ENCODE measurements at places on chromosomes 3 and 15.

GRCh38 chr3:179972881-179973423 lies 63.8 kb downstream of the PEX5L start:
- no peak for DNase-seq

DNA sequence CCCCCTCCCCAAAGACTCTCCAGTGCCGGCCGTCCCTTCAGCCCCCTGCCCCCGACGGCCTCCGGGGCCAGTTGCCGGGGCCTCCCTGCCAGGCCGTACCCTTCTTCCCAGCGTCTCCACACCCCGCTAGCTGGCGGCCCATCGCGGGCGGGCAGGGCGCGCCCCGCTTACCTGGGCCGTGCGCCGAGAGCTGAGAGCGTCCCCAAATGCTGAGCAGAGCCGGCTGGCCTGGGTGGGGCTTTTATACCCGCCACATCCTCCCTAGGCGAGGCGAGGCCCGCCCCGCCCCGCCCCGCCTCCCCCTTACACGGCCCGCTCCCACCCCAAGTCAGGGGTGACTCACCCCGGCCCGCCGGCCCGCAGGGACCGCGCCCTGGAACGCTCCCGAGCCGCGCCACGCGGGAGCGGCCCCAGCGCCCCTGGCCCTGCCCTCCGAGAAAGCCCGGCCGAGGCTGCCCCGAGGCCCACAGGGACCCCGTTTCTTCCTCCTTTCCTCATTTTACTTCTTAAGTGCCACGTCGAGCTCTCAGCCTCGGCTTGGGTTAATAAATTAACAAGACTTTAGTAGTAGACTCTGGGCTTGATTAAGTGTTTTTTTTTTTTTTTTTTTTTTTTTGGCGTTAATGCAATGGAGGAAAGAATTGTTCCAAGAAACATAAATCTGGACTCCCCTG lies at the start of gene ANXA2:
Gene ANXA2 (minus strand): TSS at position 215 of the 674 bp plus-strand sequence. CDS start 11,911 bp downstream, outside the sequence.
- DNase-seq, result peak; percentile 93

DNA sequence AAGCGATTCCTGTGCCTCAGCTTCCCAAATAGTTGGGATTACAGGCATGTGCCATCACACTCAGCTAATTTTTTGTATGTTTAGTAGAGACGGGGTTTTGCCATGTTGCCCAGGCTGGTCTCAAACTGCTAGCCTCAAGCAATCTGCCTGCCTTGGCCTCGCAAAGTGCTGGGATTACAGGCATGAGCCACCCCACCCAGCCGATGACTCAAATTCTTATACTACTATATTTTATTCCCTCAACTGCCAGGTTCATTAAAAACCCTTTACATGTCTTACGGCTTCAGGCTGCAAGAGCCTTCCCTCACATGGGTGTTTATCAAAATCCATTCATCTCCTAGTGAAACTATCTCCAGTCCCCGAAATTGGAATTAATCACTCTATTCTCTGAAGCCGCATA lies 63.4 kb downstream of the CBLB start:
- DNase-seq, result no peak

- no peak for DNase-seq
Observed at GRCh38 chr3:121894301-121894990, at the start of gene SLC15A2. TSS of gene SLC15A2 (plus strand) at chr3:121894401. CDS start at chr3:121894477, 76 bp downstream.

GRCh38 chr15:25670025-25670554 lies 193.0 kb downstream of the ATP10A start:
- DNase-seq, result no peak

DNA sequence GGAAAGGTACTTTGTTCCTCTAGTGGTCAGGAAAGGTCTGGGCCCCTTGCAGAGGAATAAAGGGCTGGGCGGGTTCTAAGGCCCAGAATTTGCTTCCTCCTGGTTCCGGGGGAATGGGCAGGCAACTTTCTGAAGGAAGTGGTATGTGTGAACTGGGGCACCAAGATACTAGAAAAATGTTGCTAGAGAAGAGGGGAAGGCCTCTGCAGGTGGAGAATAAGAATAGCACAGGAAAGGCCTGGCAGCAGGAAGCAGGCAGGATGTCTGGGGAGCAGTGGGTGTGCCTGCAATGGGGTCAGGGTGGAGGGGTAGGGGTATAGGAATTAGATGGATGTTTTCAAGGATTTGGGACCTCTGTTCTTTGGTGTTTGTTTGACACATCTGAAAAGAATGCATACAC lies 2.0 kb downstream of the SLC22A13 start:
- no peak for DNase-seq

- DNase-seq, result no peak
Observed at GRCh38 chr3:142502187-142502985, 54.5 kb upstream of the XRN1 start.

DNA sequence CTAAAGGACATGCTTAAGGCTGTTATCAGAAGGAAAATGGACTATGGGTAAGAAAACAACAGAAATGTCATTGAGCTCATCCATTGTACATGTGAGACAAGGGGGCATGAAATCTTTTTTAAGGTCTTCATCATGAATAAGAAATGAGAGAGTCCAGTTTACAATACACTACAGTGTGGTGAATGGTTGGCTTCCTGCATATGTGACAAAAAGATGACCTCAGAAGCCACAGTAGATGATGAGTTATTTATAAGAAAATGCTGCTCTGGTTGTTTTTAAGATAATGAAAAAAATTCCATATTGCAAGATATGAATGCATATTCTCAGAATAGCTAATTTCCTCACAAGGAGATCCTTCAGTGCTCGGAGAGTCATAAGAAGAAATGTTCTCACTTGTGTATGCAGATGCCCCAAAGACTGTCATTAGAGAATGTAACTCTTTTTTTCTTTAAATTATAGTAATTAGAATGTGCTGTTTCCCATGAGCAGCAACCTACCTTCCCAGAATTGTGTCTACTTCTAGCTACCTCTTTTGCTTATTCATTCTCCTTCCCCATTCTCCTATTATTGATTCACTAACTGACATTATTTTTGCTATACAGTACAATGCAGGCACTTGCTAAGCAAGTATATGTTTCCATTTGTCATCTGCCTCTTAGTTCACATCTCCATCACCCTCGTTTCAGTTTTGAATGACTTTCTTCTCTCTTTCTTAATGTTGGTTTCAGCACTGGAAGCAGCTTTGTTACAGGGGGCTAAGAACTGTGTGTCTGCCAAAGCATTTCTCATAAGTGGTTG lies 152.0 kb upstream of the PEX5L start:
- no peak for DNase-seq

DNA sequence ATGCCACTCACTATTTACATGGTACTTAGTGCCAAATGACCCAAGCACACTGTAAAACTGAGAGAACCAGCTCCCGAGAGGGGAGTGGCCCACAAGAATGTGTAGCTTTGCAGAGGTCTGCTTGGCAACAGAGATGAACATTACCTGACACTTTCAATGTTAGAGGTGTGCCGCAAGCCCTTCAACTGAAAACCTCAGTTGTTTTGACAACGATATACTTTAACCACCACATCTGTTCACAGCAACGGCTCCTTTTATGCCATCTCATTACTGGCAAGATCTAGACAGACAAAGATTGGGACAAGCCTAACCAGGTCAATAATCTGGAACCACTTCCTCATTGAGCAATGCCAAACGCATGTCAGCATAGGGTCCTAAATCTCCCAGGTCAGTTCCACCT lies 23.7 kb downstream of the NEK10 start:
- peak; percentile 19 for DNase-seq

GRCh38 chr3:23791678-23792077 lies 14.1 kb upstream of the UBE2E1 start:
- no peak for DNase-seq

GRCh38 chr3:15983232-15983631 lies 185.5 kb upstream of the ANKRD28 start:
- no peak for DNase-seq

DNA sequence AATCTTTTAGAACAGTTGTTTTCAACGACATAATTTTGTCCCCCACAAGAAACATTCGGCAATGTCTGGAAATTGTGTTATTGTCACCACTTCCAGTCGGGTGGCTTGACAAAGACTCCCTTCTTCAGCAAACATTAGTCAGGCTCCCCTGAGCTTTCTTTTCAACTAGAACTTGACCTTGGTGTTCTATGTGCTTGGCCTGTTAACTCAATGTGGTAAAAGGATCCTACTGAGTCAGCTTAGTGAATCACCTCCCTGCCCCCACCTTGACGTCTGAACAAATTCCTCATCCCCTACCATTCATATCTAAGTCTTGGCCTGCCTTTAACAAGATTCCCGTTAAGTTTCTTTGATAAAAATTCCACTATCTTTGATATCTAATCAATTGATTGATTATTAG lies 465.0 kb upstream of the ROBO1 start:
- DNase-seq, result no peak

GRCh38 chr3:70556056-70556455 lies 243.6 kb upstream of the MDFIC2 start:
- DNase-seq, result no peak

DNA sequence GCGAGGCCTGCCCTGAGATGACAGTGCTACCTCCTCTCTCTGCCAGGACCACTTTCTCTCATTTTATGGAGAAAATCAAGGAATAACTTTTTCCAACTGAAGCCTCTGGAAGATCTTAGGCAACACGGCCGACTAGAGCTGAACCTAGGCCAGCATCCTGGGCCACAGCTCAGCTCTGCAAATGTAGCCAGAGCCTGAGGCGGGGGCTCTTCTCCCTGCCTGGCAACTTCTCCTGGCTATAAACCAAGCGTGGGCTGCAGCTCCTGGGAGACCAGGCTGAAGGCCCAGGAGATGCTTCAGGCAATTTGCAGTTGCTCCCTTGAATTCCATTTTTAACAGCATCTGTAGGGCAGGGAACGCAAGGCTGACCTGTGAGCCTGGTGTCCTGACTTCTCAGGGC lies 74.9 kb downstream of the CEMIP start:
- DNase-seq, result no peak

DNA sequence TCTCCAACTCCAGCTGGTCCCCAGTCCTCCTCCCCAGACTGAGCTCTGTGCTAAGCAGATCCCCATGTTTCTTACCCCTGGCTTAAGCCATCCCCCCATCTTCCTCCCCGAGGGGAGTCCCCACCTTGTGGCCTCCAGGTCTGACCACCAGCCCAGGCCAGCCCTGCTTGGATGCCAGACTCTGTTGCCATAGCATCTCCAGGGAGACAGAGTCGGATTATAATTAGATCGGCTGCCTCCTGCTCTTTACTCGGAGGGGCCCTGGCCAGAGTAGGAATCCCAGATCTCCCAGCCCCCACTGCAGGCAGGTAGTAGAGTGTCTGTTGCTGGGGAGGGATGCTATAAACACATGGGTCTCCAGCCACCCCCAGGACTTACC lies 2.4 kb downstream of the KLHDC8B start:
- no peak for DNase-seq

GRCh38 chr3:192844836-192845525 lies 72.7 kb downstream of the MB21D2 start:
- no peak for DNase-seq

- DNase-seq, result no peak
Observed at GRCh38 chr3:146896711-146897110, 291.6 kb upstream of the PLSCR5 start.

- DNase-seq, result no peak
Observed at GRCh38 chr3:142285083-142285517, 59.7 kb upstream of the GK5 start.

- DNase-seq, result no peak
Observed at GRCh38 chr15:28963711-28964081, 77.9 kb downstream of the APBA2 start.

DNA sequence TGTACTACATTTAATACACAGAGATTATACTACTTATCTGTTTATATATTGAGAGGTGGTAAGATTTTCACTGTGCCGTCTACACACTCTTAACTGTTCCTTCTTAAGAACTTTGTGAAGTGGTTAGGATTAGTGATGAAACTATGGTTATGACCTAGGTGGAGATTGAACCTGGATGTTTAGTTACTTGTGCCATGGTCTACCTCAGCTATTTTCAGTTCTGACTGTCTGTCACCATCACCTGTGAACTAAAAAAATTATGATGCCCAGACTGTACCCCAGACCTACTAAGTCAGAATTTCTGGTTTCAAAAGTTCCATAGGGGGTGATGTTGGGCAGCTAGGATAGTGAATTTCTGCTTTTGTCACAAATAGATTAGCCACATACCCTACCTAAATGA lies 6.4 kb downstream of the RASA2 start:
- DNase-seq, result peak; percentile 11

DNA sequence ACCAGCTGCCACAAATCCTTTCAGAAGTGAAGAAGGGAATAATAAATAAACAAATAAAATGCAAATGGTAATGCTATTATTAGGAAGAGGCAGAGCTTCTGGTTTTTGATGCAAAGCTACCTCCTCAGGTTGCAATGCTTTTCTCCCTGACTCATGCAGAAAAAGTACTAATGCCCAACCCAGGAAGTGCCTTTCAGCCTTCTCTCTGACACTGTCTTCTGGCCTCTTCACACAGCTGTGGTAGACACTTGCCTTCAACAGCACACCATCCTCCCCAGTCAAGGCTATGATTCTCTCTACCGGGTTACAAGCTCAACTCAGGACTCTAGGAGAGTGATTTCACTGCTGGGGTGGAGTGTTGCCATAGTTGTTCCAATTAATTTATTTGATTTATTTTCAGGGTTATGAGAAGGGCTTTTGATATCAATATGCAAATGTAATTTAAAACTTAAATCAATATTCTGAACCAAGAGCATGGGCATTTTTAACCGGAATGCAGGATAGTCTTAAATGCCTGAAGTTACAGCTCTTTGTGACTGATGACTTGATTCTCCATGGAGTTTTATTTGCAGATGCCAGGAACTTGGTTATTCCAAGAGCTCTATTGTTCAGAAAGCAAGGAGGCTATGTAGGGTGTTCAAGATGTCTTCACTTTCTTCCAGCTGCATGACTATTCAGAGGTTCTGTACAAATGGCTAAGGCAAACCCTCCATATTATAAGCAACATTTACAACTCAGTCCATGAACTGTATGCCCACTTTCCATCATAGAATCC lies 27.1 kb upstream of the GALNT15 start:
- DNase-seq, result no peak

GRCh38 chr15:57425842-57426241 lies 49.5 kb downstream of the CGNL1 start:
- no peak for DNase-seq

- DNase-seq, result no peak
Observed at GRCh38 chr3:74122281-74122680, 492.2 kb downstream of the CNTN3 start.

- DNase-seq, result no peak
Observed at GRCh38 chr3:23075496-23075895, 127.6 kb upstream of the UBE2E2 start.

GRCh38 chr3:123621850-123622189 lies 37.0 kb upstream of the HACD2 start:
- DNase-seq, result no peak

DNA sequence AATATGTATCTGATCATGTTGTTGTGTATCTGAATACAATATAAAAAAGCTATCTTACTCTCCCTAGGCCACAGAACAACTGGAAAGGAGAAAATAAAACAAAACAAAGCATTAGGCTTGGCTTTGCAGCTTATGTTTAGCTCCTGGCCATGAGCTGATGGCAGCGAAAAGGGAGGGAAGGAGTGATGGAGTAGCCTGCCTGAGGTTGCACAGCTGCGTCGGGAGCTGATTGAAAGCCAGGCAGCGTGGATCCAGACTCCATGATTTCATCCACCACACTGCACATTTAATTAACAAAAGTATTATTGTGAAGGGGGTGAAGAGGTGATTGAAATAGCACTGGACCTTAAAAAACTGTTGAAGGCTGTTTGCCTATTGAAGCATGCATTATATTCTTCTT lies 212.2 kb downstream of the GABRG3 start:
- DNase-seq, result no peak

- no peak for DNase-seq
Observed at GRCh38 chr3:56468184-56469106, at the start of gene ERC2. TSS of gene ERC2 (minus strand) at chr3:56468467.

All from CD4-positive, alpha-beta T cell treated with Interleukin-2 at 100 ng/mL for 4 hours (primary cell).